ENCODE measurements at places on chromosomes 2 and 18. TPM values are rescaled to one million over a fixed set of nuclear protein-coding genes. Genes with fewer than 3 reads are reported as not detected.

TM4SF20 gene
- 0.06 TPM for polyA plus RNA-seq

SNTG2 gene
- 0.46 TPM for polyA plus RNA-seq

LHCGR gene
- 0.15 TPM for polyA plus RNA-seq

UCN gene
- polyA plus RNA-seq = 1.9 TPM

LRP1B gene
- polyA plus RNA-seq = 2.2 TPM

CNTNAP5 gene
- polyA plus RNA-seq = 0.03 TPM

CPS1 gene
- polyA plus RNA-seq = 0.99 TPM

CYP27C1 gene
- 5.1 TPM for polyA plus RNA-seq

DSC3 gene
- polyA plus RNA-seq = 0.34 TPM

MTCL1 gene
- 33.0 TPM for polyA plus RNA-seq

DNAH6 gene
- polyA plus RNA-seq = 0.10 TPM

MYO3B gene
- polyA plus RNA-seq = 0.10 TPM

TCF23 gene
- 0.49 TPM for polyA plus RNA-seq

All from forelimb muscle (tissue), 1 donor.